ENCODE measurements at places on chromosomes 4 and X.
A peak's percentile ranks its signal among the peaks of the same experiment; 100 is the strongest.

- DNase-seq, result no peak
Observed at GRCh38 chrX:7815166-7815805, 27.7 kb upstream of the VCX start.

- peak; percentile 78 for DNase-seq
Observed at GRCh38 chr4:102614801-102615200, 113.6 kb downstream of the NFKB1 start.

DNA sequence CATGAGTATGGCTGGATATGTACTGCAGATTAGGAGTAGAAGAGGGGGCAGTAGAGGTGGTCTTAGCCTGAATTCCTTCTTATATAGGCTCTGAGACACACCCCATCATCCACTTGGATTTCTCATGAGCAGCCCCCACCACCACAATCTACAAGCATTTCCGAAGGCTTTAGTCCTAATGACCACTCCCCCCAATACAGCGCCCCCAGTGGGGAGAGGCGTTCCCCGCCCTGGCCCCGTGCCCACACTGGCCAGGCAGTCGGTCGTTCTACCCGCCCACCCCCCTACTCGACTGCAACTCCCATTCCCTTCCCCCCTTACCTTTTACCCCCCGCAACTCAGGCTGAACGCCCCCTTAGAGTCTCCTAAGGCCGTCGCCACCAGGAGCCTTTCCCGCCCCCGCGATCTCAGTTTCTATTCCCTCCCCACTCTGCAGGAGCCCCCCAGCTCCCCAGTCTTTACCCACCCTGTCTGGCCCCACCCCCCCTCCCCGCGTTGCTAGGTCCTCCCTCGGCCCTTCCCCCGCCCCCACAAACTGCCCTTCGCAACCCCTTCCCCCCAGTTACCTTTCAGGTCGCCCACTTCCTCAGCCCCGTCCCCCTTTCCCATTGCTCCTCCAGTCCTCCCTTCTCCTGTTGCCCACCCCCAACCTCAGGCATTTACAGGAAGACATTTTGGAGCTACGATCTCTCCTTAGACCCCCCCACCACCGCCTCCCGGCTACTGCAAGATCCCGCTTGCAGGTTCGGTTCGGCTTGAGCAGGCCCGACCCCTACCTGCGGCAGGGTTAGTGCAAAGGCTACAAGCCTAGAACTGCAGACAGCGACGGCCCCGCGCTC lies 468 bp downstream of the ZMYM3 start:
- DNase-seq, result peak; percentile 42

GRCh38 chr4:3283916-3284315 lies 8.9 kb upstream of the RGS12 start:
- no peak for DNase-seq

DNA sequence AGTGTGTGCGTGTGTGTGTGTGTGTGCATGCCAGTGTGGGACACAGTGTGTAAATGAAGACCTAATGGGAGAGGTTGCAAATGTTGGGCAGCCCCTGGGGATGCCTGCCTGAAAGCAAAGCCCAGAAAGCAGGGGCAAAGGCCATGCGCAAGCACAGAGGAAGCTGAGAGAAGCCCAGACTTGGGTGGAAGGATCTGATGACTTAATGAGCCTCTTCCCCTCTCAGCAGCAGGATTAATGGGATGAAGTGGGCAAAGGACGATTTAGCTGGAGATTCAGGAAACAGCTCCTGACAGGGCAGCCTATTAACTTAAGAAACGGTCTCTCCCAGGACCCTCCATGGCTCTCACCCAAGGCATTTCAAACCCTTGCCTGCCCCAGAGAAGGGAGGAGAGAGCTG lies 107.3 kb downstream of the EFNB1 start:
- no peak for DNase-seq
